ENCODE measurements at places on chromosomes 11 and 22. TPM values are rescaled to one million over a fixed set of nuclear protein-coding genes. Genes with fewer than 3 reads are reported as not detected.

The MAPK1 gene
- 146 TPM for total RNA-seq

The CREB3L1 gene
- total RNA-seq, result 40.5 TPM

DNA sequence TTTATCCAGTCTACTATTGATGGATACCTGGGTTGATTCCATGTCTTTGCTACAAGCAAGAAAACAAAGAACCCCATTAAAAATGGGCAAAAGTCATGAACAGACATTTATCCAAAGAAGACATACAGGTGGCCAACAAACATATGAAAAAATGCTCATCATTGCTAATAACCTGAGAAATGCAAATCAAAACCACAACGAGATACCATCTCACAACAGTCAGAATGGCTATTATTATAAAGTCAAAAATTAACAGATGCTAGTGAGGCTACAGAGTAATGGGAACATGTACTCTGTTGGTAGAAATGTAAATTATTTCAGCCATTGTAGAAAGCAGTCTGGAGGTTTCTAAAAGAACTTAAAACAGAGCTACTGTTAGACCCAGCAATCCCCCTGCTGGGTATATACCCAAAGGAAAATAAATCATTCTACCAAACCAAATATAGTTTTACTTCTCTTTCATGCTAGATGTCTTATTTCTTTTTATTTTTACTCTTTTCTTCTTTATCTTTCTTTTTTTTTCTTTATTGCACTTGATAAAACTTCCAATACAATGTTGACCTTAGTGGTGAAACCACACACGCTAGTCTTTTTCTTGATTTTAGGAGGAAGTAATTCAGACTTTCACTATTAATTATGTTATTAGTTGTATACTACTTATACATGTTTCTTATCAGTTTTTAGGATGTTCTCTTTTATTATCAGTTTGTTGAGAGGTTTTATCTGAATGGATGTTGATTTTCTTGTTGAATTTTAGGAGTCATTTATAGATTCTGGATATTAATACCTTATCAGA, 14.3 kb downstream of the TRIM22 start:
- no peak overlapping the region for H3K27ac ChIP-seq
- peaks cover 92% of the 10 kb centered on the region for H3K36me3 ChIP-seq
- H3K27me3 ChIP-seq, result no peaks in the 10 kb centered on the region
- H3K4me3 ChIP-seq, result no peak overlapping the region
- no peak for DNase-seq

DNA sequence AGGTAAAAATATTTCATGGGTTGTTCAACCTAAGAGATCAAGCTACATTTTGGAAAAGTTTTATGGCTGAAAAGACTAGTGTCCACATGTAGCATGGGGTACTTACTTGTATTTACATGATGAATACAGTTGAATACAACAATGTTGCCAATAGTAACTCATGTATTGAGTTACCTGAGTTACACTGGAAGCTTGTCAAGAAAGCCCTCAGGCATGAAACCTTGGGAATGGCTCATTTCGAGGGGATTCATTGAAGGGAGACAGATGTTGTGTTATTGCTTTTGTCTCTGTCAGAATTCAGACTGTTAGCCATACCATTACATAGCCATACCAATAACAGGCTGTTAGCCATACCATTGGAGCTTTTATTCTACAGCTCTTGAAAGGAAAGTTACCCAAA, 9.2 kb downstream of the OR51F2 start:
- no peak for DNase-seq
- H3K27ac ChIP-seq, result no peak overlapping the region
- no peaks in the 10 kb centered on the region for H3K36me3 ChIP-seq
- no peaks in the 10 kb centered on the region for H3K27me3 ChIP-seq
- no peak overlapping the region for H3K4me3 ChIP-seq
- H3K4me1 ChIP-seq, result no peaks in the 10 kb centered on the region

- peaks cover 4% of the 10 kb centered on the region for H3K36me3 ChIP-seq
- H3K27me3 ChIP-seq, result no peaks in the 10 kb centered on the region
- H3K4me3 ChIP-seq, result no peak overlapping the region
Measured at GRCh38 chr22:36358533-36359469, 29.0 kb downstream of the MYH9 start.

DNA sequence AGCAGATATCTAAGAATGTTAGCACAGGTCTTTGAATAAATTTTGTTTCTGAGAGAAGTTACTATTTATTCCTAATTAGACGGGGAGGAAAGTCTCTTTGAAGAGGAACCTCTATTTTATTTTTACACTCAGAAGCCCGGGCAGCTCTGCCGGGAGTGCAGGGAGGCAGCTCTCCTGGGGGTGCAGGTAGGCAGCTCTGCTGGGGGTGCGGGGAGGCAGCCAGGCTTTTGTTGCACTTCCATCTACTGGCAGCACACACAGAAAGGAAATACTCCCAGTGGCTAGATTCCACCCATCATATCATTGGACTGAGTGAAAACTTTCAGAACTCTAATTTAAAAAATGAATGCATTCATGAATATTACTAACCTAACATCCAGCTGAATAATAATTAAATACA, 24.6 kb downstream of the OR10A6 start:
- no peaks in the 10 kb centered on the region for H3K36me3 ChIP-seq
- no peak overlapping the region for H3K4me3 ChIP-seq
- peaks cover 7% of the 10 kb centered on the region for H3K4me1 ChIP-seq
- H3K27ac ChIP-seq, result peak overlapping the region; percentile 67

The C11orf97 gene
- total RNA-seq, result 2.5 TPM

Measured in lower lobe of right lung (tissue), 2 donors.